Fibroblast of skin of left biceps (primary cell): ENCODE measurements at places on chromosomes 12 and 14.
A peak's percentile ranks its signal among the peaks of the same experiment; 100 is the strongest.

DNA sequence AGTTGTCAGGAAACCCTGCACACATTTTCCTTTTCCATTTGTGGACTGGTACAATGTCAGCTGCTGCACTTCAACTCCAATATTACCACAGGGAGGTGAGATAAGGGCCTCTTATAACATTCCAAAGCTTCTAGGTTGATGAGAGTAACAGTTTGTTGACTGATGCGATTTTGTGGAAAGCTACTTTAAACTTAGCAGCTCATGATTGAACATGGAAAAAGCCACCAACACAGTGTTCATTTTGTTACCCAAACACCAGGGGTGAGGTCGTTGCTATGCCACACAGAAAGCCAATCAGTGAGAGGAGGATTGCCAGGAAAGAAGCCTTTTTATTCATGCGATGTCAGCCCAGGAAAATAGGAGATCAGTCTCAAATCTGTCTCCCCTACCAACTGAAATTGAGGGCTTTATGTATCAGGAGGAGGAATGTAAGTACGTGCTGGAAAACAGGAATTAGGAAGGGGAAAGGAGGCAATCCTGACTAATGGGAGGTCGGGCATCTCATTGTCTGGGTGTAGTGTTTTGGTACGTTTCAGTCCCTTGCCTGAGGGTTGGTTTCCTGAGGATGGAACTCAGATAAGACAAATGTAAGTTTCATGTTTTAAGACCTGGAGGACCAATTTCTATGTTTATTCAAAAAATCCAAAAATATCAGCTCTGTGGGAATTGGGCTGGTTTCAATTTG lies 92.7 kb upstream of the PLEKHA5 start:
- no peak for DNase-seq

GRCh38 chr14:94541234-94541975 lies 19.8 kb upstream of the SERPINA4 start:
- no peak for DNase-seq

GRCh38 chr14:66403183-66403582 lies 83.0 kb upstream of the CCDC196 start:
- no peak for DNase-seq

DNA sequence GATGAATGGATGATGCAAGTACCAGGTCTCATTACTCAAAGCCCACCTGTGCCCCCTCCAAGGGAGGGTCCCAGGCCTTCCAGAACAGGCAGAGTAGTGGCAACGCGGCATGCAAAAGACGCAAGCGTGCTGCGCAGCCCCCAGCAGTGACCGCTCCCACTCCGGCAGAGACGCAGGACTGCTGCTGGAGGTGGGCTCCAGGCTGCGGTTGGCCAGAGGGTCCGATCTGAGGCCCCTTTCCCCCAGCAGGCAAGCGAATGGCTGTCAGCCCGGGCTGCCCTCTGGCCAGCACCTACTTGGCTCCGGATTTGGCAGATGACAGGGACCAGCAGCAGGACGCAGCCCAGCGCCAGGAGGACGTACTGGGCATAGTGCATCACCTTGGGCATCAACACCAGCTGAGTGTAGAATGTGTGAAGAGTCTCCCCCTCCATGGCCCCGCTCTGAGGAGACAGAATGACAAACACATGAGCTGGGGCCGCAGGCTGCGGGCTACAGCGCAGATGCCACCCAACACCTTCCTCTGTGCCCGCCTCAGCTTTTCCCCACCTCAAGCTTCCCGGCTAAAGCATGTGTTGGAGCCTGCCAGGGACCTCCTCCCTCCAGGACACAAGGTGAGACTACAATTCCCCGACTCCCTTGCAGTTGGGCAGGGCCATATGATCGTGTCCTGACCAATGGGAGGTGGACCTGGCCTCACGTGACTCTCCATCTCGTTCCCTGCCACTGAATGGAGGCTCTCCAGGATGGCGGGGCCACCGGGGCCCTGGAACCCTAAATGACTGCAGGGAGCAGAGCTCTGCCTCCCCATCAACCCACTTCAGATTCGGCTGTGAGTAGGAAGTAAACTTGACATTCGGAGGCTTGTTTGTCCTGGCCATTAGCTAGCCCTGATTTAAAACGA lies 77.4 kb downstream of the SCARB1 start:
- DNase-seq: peak; percentile 80

- DNase-seq: no peak
Measured at GRCh38 chr14:59677771-59678231, 101.2 kb upstream of the CCDC175 start.

GRCh38 chr12:86748894-86749293 lies 492.7 kb upstream of the MGAT4C start:
- no peak for DNase-seq

DNA sequence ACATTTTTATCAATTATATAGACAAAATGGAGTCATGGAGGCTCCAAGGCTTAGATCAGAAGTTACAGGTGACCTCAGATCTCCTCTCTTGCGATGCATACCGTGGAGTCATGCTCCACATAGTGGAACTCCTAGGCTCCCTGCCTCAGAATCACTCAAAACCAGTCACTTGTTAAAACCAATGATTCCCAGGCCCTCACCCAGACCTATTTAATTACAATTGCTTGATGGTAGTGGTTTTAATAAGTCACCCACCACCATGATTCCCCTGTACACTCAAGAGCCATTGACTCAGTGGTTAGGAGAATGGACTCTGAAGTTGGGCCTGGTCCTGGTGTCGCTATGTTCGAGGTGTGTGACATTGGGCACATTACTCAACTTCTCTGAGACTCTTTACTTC lies 26.9 kb downstream of the IFNG-AS1 start:
- no peak for DNase-seq

GRCh38 chr14:79510659-79511058 lies 700.6 kb downstream of the DIO2 start:
- DNase-seq: peak; percentile 67

- DNase-seq: no peak
Measured at GRCh38 chr12:4957761-4958160, 48.1 kb downstream of the KCNA1 start.

- no peak for DNase-seq
Measured at GRCh38 chr14:69773571-69774276, 6.8 kb downstream of the SRSF5 start.
